Stimulated activated CD8-positive, alpha-beta memory T cell treated with anti-CD3 and anti-CD28 coated beads, Interleukin-4, amount 100 ng/mL, for 1 hour (primary cell): ENCODE measurements at places on chromosomes 12 and 14.

- DNase-seq = no peak
These were observed 76.6 kb downstream of the SINHCAF start for GRCh38 chr12:31249356-31249755.

GRCh38 chr12:19970116-19970515, 398.2 kb upstream of the PDE3A start:
- no peak for DNase-seq

DNA sequence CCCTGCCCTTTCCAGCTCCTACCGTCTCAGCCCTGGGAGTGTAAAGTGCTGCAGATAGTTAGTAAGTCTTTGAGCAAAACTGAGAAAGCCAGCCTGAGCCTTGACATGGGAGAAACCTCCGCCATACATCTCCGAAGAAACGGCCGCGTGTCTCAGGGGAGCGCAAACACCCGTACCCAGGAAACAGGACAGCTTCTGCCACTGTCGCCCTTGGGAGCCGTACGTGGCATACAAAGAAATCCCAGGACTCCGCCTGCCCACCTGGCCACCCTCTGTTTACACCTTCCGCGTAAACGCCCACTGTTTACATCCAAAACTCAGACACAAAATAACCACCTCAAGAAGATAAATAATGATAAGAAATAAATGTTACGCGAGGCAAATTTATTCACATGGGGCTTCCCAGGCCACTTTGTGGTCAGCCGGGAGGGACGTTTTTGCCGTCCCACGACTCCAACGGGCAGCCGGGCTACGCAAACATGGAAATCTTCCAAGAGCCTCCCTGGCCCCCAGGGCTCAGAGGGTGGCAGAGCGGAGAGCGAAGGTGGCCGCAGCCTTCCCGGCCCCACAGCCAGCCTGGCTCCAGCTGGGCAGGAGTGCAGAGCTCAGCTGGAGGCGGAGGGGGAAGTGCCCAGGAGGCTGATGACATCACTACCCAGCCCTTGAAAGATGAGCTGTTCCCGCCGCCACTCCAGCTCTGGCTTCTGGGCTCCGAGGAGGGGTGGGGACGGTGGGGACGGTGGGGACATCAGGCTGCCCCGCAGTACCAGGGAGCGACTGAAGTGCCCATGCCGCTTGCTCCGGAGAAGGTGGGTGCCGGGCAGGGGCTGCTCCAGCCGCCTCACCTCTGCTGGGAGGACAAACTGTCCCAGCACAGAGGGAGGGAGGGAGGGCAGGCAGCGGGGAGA, at the start of gene BDKRB2:
Gene BDKRB2 (plus strand): TSS at position 689 of the 908 bp plus-strand sequence. CDS start 32,269 bp downstream, outside the sequence.
- DNase-seq = no peak

DNA sequence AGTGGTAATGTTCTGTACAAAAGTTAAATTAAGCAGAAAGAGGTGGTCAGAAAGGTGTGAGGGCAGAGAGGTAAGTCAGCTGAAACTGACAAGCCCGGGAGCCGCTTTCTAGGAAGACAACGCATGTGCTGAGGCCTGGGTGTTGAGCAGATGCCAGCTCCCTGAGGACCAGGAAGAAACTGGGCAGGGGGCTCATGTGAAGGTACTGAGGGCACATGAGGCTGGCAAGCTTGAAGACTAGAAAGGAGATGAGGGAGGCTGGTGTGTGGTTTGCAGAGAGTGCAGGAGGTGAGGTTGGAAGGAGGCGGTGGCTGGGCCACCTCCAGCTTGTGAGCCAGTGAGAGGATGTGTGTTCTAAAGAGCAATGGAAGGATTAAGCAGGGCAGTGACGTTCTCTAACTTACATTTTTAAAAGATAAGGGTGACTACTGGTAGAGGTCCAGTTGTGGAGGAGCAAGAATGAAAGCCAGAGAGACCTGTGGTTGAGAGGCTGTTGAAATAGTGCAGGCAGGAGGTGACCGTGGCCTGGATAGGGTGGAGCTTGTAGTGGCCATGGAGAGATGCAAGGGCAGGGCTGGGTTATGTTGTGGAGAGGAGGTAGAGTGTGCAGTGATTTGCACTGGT, 29.1 kb downstream of the ZNF664 start:
- DNase-seq = no peak

- DNase-seq = no peak
These were observed 35.9 kb downstream of the TESC start for GRCh38 chr12:117063162-117063911.

DNA sequence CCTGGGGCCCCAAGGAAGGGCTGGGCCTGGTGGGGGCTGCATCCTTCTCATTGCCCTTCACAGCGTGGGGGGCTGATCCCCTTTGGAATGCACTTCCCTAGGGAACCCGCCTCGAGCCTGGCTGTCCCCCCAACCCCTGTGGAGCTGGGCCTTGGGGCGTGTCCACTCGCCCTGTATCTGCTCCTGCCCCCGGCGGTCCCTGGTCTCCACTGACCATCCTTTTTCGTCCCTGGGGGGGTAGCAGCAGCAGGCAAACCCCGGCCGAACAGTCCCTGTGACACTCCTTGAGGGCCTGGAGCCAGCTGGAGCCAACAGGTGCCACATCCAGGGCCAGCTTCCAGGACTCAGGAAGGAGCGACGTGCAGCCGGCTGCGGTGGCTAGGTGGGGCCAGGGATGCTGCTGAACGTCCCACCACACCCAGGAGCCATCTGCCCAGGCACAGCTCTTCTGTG, 9.4 kb upstream of the GPR132 start:
- no peak for DNase-seq

DNA sequence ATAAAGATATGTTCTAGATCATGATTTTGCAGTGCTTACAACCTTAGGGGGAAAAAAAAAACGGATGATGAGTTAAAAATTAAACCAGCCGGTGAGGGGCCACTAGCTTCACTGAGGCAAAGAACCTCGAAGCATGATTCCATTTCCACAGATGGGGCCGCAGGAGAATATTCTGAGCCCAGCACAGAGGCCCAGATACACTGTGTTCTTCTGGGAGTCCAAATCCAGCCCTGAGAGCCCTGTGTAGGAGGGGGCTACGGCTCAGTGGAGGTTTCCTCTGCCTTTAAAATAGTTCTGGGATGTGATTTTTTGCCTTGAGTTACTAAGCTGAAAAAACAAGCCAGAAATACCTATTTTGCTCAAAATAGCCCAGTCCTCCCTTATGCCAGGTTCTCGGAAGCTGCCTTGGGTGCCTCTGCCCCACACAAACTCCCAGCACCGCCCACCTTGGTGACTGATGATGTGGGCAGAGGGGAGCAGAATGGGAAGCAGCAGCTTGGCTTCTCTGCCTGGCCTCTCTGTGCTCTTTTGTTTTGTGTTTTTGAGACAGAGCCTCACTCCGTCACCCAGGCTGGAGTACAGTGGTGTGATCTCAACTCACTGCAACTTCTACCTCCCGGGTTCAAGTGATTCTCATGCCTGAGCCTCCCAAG, 105.4 kb upstream of the BCL2L14 start:
- DNase-seq = no peak

DNA sequence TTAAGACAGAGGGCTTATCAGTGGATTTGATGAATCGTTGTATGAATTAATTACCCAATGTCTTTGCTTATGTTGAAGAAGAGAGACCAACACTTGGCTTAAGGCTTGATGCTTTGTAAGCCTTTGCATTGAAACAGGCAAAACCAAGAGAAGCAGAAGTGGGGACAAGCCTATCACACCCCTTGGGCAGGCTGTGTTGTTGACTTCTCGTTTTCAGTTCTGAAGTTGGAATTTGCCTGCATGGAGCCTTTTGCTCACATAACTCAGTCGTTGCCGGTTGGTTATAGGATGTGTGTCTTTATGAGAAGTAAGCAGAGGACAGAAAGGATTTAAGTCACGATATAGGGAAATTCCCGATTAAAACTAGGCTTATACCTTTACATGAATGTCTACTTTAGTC, 94.7 kb downstream of the CCDC92 start:
- no peak for DNase-seq

DNA sequence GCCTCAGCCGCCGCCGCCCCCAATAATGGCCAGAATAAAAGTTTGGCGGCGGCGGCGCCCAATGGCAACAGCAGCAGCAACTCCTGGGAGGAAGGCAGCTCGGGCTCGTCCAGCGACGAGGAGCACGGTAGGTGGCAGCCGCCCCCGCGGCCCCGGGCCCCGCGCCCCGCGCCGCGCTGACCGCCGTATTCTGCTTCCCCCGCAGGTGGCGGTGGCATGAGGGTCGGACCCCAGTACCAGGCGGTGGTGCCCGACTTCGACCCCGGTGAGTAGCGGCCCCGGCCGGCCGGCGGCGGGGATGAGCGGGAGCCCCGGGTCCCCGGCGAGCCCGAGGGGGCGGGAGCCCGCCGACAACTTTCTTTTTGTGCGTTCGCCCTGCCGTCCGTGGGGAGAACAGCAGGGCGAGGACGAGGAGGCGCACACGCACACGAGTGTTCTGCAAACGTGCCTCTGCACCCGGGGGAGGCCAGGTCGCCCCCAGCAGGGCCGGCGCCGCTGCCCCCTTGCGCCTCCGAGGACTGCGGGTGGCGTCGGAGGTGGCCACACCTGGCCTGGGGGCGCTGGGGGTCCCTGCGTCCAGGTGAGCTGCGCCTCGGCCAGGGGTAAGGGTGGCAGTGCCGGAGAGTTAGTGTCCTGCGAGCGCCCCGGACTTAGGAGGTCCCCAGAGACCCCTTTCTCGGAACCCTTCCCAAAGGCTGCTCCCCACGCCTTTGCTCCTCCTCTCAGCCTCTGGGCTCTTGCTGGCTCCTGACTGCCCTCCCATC, 794 bp downstream of the RCOR1 start:
- DNase-seq = peak; percentile 11

DNA sequence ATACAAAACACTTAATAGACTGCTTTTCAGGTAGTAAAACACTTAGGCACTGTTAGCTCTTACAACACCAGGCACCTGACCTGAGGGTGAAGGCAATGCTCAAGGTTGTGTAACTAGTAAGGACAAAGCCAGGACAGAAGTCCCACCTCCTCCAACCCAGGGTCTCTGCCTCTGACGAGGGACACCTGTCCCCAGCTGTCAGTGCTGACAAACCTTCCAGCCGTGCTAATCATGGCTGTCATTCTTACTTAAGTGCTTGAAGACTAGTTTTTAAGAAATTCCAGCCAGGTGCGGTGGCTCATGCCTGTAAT, 62.5 kb upstream of the MAX start:
- DNase-seq = no peak

DNA sequence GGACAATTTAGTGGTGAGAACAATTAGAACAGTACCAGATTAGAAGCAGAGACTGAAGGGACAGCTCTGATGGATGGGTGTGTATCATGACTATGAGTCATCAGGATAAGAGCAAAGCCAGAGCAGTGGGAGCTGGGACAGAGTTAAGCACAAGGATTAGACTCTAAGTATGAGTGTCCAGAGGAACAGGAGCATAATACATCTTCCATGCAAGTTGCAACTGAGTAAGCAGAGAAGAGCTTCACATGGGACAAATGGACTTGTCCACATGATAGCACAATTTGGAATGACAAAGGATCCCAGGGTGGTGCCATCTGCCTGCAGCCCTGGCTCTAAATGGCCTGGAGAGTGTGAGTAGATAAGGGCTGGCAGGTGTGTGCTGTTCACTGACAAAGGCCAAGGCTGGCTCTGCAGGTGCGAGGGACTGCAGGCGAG, 226.4 kb upstream of the CAND1 start:
- no peak for DNase-seq

GRCh38 chr12:6086316-6086715, 38.2 kb downstream of the VWF start:
- no peak for DNase-seq

GRCh38 chr12:19967001-19967400, 401.3 kb upstream of the PDE3A start:
- no peak for DNase-seq

DNA sequence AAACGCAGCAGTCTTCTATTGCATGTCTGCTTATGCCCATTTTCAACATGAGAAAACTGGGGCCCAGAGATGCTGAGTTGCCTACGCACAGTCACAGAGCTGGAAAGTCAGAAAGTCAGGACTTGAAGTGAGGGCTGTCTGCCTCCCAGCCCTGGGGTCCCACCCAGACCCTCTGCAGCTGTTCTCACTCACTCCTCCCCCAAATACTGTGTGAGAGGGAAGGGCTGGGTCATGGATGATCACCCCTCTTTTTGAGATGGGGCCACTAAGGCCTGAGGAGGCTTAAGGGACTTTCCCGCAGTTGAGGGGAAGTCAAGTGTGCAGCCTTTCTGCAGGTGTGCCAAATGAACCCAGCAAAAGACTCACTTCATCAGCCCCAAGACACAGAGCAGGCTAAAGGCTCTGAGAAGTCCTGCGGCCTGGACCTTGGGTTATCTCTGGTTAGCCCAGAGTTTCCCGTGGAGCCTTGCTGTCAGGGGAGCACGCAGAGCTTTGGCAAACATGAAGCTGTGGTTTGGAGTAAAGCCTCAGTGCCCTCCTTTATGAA, 18.7 kb downstream of the DTX1 start:
- no peak for DNase-seq

- no peak for DNase-seq
These were observed 10.4 kb downstream of the ACACB start for GRCh38 chr12:109126784-109127183.

- no peak for DNase-seq
These were observed 6.9 kb downstream of the GPRC5A start for GRCh38 chr12:12898136-12898717.

DNA sequence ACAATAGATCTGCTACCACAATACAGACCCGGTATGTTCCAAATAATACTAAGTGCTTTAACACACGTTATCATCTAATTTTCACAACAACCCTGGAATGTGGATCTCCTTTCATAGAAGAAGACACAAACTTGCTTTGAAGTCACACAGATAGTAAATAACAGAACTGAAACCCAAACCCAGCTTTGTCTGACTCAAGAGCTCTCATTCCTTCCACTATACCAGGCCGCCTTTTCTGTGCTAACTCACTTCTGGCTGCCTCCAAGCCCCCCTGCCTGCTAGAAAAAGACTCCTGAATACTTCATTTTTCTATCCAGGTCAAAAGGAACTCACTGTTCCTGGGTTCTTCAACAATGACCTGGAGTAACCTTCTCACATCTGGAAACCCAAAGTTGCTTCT, 37.8 kb downstream of the PRPF40B start:
- no peak for DNase-seq

- no peak for DNase-seq
These were observed 99.6 kb downstream of the LMO3 start for GRCh38 chr12:16506394-16506793.

DNA sequence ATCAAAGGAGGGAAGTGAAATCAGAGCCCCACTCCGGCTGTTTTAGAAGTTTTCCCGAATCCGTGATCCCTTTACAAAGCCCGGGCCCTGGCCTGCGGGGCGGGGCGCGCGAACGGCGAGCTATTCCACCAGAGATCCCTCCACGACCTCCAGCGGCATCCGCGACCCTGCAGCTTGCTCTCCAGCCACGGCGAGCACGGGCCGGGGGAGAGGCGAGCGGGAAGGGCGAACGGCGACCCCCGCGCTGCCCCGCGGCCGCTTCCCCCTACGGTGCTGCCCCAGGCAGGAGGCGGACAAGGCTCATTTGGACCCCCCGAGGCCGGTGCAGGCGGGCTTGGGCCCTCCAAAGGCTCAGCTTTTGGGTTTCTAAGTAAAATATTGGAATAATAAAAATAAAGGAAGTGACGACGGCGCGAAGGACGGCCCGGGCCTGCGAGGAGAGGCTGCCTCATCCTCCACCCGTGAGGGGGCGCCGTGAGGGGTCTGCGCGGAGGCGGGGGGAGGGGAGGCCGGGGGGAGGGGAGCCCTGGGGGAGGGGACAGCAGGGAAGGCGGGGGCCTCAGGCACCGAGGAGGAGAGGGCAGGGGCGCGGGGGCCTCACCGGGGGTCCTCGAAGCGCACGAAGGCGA, 613 bp downstream of the SRSF9 start:
- DNase-seq = no peak

GRCh38 chr14:23620177-23620702, 15.9 kb upstream of the DHRS2 start:
- DNase-seq = no peak

GRCh38 chr14:85090681-85091080, 439.3 kb upstream of the FLRT2 start:
- DNase-seq = no peak
